ENCODE measurements at places on chromosomes 13 and 19.
A peak's percentile ranks its signal among the peaks of the same experiment; 100 is the strongest.

GRCh38 chr19:45103156-45103507 lies 10.2 kb downstream of the PPP1R37 start:
- no peak for DNase-seq

DNA sequence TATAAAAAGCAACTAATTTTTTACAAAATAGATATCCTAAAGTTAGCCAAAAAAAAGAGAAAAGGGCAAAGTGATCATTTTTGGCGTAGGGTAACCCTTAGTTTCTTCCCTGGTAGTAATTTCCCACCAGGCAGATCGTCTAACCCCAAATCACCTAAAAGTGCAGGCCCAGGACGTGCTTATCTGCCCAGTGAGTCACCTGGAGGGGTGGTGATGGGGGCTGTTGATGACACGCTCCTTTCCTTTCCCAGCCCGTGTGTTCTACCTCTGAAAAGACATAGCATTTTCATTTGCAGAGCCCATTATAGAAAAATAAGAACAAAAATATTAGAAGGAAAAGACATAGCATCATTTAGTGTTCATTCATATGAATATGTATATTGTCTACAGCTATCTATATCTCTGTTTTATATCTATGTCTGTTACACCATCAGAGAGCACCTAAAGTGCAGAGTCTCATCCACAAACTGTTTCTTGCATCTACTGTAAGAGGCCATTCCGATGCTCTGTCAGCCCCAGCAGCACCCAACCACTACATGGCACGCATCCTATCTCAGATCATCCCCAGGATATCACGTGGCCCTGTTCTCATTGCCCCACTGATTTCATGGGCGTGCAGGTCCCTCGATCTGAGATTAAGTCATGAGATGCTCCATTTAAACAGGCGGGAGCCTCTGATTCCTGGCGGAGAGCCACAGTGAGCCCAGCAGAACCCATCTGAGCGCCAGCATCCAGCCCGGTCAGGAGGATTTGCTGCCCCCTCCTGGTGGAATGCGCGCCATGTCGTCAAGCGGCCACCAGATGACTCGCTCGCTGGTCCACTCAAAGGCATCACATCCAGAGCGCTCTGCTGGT lies 8.5 kb upstream of the LILRB3 start:
- peak; percentile 88 for DNase-seq

DNA sequence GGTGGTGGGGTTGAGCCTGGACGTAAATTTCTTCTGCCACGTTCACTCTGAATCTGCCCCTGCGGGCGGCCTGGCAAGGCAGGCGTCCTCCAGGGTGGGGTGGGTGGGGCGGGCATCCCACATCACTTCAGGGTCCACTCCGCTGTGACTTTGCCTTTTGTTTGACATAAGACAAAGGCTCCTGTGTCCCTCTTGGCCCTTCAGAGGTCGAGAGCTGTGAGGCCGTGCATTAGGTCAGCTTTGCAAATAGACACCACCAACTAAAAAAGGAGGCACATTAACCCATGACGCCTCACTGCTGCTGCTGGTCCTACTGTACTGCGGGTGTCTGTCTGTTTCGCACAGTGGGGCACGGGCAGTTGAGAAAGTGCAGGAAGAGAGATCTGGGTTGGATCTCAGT lies 10.5 kb upstream of the ZNF536 start:
- no peak for DNase-seq

DNA sequence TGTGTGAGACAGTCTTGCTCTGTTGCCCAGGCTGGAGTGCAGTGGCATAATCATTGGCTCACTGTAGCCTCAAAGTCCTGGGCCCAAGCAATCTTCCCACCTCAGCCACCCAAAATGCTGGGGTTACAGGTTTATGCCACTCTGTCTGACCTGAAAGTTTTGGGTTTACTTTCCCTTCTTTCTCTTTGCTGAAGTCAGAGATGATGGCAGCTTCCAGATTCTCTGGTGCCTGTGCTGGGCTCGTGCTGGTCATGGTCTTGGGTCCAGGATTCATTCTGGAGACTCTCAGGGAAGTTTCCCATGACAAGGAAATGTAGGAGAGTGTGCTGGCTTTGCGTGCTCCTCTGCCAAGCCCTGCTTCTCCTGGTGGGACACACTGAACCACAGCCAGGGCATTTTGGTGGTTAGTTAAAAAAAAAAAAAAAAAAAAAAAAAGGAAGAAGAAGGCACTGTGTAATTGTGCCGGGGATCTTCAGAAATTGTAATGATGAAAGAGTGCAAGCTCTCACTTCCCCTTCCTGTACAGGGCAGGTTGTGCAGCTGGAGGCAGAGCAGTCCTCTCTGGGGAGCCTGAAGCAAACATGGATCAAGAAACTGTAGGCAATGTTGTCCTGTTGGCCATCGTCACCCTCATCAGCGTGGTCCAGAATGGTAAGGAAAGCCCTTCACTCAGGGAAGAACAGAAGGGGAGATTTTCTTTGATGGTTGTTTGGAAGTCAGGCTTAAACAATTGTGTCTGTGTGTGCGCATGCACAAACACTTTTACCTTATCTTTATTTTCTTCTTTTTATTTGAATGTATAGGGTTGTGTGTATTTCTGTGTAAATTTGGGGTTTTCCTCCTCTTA lies at the start of gene ALOX5AP:
Gene ALOX5AP (plus strand): TSS at position 519 of the 847 bp plus-strand sequence. CDS start 63 bp downstream, at position 582.
- DNase-seq, result no peak

- no peak for DNase-seq
These were observed 23.3 kb downstream of the N4BP2L2 start for GRCh38 chr13:32515246-32515645.

GRCh38 chr13:96934889-96935489 lies 59.3 kb downstream of the OXGR1 start:
- no peak for DNase-seq

GRCh38 chr13:111525320-111526118 lies 205.1 kb downstream of the TEX29 start:
- no peak for DNase-seq

DNA sequence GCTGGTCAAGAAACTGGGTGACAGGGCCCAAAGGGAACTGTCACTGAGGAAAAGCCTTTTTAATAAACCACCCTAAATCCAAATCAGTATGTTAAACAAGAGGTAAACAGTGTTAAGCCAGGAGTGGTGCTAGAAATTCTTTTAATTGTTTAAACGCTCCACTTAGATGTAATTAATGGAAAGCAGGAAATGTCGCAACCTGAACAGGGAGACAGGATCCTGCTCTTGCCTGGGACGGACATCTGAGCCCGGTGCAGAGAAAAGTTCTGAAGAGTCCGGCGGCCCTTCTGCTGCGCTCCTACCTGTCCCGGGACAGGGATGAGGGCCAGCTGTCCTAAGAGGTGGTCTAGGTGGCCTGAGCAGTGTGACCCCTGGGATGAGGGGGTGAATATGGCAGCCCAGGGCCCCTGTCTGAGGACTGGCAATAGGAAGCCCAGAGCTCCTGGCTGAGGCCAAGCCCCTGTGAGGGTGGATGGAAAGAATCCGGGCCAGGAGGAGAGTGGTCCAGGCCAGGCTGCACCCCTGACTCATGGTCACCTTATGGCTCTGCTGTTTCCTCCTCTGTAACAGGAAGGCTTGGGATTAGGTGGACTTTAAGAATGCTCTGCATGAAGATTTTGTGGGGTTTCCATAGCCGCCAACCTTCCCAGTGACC lies 112.8 kb upstream of the GJB6 start:
- no peak for DNase-seq

DNA sequence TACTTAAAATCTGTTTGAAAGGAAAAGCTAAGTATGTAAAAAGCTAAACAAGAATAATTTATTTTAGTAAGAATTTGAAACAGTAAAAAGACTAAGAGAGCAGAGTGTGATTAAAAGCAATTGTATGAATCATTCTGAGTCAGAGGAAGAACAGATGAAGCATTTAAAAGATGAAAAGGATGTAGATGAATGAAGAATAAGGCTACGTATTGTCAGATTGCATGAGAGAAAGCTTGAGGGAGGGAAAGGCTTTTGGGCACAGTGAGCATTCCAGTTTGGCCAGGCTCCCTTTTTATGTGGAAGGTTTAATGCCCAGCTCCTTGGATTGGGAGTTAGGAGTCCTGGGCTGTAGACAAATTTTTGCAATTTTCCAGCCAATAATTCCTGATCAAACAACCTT lies 117.7 kb downstream of the FREM2 start:
- DNase-seq, result peak; percentile 10

DNA sequence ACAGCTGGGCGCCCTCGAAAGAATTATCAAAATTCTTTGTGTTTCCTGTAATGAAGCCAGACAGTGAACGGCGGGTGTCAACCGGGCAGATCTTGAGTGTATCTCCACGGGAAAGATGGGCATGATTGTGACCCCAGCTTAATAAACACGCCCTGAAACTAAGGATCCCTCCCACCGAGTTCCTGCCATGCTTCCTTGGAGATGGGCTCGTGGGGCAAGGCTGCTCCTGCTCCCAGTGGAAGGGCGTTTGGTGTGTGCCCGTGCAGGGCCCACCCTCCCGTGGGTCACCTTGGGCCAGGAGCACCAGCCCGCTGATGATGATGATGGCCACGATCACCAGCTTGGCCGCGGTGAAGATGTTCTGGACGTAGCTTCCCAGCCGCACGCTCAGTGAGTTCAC lies 7.4 kb downstream of the SLC7A9 start:
- no peak for DNase-seq

DNA sequence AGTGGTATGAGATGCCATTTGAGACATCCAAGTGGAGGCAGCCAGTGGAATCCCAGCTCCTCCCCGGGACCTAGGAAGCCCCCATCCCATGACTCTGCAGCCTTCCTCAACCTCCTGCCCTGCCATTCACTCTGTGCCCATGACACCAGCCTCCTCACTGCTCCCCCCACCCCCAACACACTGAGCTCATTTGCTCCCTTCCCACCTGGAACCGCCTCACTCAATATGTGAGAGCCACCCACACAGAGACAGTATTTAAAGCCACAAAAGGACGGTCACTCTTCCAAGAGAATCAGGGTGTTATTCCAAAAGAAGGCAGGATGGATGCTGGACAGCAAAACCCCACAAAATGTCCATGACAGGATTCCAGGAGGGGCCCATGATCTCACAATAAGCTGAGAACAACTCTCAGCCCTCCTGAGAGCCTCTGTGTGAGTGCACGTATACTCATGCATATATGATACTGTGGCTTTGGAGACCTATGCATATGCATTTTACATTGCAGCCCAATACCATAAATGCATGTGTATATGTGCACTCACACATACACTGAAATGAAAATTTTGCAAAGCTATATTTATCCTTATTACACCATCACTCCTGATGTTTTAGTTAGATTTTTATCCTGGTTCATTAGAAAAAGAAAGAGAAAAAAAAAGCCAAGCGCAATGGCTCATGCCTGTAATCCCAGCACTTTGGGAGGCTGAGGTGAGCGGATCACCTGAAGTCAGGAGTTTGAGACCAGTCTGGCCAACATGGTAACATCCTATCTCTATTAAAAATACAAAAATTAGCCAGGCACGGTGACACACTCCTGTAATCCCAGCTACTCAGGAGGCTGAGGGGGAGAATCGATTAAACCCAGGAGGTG lies 10.8 kb upstream of the RANBP3 start:
- DNase-seq, result no peak

- no peak for DNase-seq
These were observed 330.1 kb downstream of the TDRD3 start for GRCh38 chr13:60727140-60727539.

DNA sequence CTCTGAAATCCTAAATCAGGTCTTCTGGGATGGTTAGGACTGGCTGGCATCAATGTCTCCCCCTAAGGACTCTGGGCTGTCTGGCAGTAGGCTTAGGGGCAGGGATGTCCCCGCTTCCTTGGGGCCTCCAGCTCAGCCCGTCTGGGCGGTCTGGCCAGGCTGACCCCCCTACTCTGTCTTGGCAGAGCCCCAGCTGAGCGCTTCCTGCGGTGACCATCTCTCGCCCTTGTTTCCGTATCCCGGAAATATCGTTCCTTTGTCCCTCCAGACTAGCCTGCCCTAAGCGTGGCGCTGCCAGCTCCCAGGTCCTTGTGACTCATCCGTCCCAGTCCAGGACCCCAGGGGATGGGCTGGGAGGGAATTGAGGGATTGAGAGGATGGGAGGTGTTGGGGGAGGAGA lies 11.3 kb downstream of the GTPBP3 start:
- DNase-seq, result peak; percentile 61

- DNase-seq, result no peak
These were observed 82.2 kb upstream of the USP29 start for GRCh38 chr19:57037556-57037955.

DNA sequence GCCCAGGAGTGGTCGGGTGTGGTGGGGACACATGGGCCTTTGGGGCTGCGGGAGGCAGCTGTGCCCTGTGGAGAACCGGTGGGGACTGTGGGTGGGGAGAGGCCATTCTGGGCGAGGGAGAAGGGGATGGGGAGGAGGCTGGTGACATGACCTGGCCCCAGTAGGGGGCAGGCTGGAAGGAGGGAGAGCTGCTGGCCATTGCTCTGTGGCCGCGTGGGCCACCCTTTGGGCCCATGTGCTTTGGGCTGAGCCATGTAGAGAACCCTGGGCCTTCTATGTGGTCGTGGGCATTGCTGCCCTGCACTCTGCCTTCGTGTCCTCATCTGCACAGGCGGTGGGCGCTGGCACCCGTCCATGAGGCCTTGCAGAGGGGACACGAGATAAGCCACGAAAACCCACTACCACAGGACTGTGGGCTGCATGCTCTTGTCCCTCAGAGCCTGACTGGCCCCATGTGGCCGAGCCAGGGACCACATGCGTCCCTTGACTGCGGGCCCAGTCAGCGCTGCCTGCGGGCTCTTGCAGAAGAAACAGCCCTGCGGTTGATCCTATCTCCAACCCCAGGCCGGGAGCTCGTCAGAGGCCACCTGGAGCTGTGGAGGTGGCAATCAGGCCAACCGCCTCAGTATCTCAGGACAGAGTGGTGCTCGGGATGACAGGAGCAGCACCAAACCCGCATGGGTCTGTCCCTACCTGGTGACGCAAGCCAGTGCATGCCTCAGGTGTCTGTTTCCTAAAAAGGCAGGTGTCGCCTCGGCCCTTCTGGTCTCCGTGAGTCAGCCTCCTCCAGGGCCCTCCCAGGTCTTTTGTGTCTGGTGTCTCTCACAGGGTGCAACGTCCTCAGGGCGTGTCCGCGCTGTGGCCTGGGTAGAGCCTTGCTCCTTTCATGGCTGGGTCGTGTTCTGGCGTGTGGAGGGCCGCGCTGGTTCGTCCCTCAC lies 14.3 kb downstream of the FZR1 start:
- no peak for DNase-seq

GRCh38 chr13:43143591-43143990 lies 120.2 kb downstream of the DNAJC15 start:
- no peak for DNase-seq

All from Caki2 (cell line).